HTR-8/SVneo (cell line): ENCODE measurements at places on chromosomes 16 and 17.

GRCh38 chr16:6880263-6880662 is 452.4 kb upstream of the RBFOX1 start:
- DNase-seq, result no peak

- no peak for DNase-seq
Observed at GRCh38 chr16:17403859-17404545, 66.8 kb downstream of the XYLT1 start.

DNA sequence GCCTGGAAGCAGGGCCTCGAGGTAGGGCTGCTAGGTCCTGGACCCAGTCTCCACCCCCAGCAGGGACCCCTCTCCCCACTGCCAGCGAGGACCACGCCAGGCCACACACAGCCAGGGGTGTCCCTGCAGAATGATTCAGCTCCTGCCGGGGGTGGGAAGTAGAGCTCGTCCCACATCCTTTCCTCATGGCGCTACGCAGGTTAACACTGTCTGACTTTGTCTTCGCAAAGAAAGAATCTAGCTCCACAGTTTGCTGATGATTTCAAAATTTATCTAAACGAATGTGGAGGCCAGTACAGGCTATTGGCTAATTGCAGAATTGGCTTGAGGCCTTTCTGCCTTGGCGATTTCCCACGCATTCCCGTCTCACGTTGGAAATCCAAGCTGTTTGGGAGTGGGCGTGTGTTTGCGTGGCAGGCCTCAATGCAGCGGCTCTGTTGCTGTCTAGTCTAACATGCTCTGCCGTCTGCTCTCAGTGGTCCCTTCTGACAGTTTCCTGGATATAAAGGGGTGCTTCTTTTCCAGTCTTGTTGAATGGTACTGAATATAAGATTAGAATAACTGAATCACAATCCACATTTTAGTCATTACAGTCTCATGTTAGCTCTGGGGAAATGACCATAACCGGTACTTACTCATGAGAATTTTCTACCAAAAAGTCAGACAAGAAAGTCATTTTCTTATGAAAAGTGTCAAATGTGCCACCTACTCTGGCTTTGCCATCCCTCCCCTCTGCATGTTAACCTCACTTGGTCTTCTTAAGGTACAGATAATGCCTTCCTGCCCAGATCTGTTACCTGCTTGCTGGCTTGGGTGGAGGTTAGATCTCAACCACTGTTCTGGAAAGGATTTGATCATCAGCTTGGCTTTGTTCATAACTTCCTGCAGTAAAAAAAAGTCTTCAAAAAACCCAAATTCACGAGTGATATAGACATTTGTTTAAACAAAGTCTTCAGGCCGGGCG is 252.4 kb downstream of the NTN1 start:
- no peak for DNase-seq

- no peak for DNase-seq
Observed at GRCh38 chr16:52721331-52721730, 174.4 kb upstream of the TOX3 start.

GRCh38 chr16:89320782-89321501 is 103.4 kb downstream of the ZNF778 start:
- no peak for DNase-seq

DNA sequence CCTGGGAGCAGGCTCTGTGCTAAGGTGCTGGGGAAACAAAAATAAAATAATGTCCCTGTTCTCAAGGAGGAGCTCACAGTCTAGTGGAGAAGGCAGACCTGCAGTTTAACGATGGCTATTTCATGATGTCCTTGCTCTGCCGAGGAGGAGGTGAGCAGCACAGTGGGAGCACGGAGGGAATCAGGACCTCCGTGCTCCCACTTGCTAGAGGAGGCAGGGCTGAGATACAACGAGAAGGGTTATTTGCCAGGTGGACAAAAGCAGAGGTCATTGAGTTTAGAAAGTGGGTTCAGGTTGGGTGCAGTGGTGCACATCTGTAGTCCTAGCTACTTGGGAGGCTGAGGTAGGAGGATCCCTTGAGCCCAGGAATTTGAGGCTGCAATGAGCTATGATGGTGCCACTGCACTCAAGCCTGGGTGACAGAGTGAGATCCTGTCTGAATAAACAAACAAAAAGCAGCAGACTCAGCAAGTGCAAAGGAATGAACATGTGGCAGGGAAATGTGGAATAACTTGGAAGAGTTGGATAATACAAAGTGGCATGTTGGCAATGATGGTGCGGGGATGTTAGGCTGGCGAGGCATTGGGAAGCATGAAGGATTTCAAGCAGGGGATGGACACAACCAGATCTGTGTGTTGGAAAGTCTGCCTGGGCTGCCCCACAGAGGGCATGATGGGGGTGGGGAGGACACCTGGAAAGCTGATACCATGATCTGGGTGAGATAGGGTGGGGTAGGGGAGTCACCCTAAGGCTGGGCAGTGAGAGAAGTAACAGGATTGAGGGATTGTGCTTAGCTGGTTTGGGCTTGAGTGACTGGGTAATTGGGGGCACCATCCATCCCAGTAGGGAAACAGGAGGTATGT is 12.8 kb upstream of the TNS4 start:
- DNase-seq, result no peak

GRCh38 chr17:81509207-81509971 is 3.2 kb downstream of the ACTG1 start:
- DNase-seq, result no peak

DNA sequence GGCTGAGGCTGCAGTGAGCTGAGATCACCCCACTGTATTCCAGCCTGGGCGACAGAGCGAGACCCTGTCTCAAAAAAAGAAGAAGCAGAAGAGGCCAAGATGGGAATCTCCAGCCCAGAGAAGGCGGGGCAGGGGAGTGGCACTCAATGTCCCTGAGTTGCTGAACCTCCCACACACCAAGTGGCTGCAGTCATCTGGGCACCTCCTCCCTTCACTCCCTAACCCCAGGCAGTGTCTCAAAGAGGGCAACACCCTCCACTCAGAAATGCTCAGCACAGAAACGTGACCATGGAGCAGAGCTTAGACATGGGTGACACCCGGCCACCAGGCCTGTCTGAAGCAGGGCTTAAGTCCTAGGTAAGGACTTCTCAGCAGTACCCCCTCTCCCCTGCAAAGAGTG is 36.3 kb upstream of the BCAR1 start:
- DNase-seq, result no peak

GRCh38 chr17:73371285-73371684 is 59.5 kb upstream of the CDC42EP4 start:
- DNase-seq, result peak; percentile 38

GRCh38 chr17:75289832-75290337 is 652 bp upstream of the SLC25A19 start:
- DNase-seq, result no peak

DNA sequence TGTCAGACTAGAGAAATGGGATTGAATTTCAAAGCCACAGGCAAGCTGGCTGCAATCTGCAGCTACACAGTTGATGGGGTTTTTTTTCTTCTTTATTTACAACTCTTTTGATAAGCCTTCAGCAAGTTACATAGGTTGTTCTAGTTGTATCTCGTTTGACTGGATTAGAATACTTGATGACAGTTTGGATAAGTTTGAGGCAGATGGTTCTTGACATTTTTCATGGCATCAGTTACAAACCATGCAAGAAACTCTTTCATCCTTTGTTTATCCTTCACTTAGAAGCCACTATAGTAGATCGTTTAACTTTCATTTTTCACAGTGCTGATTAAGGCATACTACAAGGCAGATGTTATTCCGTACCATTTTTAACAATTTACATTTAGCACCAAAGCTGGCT is 238.9 kb downstream of the TOX3 start:
- DNase-seq, result no peak

DNA sequence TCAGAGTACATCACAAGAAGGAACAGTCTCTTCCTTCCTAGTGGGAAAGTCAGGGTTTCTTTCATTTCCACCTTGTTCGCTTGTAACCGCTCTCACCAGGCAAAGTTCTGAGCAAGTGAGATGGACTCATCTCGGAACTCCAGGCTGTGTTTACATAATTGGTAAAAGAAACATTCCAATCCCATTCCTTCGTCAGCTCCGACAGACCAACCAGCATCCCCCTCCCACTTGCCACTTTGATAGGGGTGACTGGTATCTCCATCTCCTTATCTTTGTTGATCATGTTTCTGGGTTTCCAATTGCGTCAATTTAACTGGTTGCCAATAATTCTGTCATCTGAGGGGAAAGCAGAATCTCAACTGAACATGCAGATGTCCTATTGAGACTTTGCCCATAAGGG is 36.8 kb upstream of the LYRM9 start:
- DNase-seq, result peak; percentile 19

- DNase-seq, result peak; percentile 58
Observed at GRCh38 chr17:35254107-35254773, 11.4 kb downstream of the SLFN5 start.

DNA sequence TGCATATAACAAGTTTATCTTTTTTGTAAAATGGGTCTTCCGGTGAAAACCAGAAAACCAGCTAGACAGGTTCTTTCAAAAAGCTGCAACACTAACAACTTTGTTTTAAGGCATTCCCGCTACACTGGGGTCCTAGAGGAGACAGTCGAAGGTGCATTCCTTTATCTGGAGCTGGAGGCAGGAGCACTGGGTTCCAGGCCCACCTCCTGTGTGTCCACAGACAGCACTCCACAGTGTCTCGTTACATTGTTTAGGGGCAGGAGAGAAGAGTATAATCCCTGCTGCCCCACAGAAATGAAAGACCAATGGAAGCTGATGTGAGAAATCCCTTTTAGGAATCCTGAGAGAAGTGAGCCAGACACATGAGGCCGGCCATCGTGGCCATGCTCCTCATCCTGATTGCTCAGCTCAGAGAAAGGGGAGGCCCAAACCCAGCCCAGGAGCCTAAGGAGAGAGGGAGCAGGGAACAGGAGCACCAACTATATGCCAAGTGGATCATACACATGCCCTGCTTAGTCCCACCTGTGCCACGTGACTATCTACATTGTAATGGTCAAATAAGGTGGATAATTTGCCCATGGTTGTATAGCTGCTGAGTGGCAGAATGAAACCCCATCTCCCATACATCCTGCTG is 59.5 kb downstream of the CCDC182 start:
- DNase-seq, result no peak

GRCh38 chr16:83490073-83490472 is 317.7 kb upstream of the HSBP1 start:
- no peak for DNase-seq

- DNase-seq, result no peak
Observed at GRCh38 chr16:11683145-11683544, 14.9 kb downstream of the SNN start.

GRCh38 chr17:46892192-46892703 is 30.7 kb upstream of the GOSR2 start:
- no peak for DNase-seq

- peak; percentile 37 for DNase-seq
Observed at GRCh38 chr16:29811896-29812665, at the start of gene PRRT2. Gene PRRT2 (plus strand): TSS chr16:29812193. CDS start chr16:29813055, 862 bp downstream.

DNA sequence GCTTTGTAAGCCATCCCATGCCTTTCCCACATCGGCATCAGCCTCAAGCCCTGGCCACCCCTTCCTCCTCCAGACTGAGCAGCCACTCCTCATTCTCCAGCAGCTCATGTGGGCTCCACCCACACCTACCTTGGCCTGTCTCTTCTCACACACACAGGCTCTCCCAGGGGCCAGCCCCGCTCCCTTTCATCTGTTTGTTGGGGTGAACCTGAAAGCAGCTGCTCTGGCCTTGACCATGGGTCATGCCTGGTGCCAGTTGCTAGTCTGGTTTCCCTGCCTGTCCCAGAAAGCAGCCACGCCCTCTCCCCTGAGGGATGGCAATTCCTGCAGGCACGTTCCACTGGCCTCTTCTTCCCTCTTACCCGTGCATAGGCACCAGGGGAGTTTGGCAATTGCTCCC is 11.4 kb upstream of the TMEM238L start:
- DNase-seq, result no peak

DNA sequence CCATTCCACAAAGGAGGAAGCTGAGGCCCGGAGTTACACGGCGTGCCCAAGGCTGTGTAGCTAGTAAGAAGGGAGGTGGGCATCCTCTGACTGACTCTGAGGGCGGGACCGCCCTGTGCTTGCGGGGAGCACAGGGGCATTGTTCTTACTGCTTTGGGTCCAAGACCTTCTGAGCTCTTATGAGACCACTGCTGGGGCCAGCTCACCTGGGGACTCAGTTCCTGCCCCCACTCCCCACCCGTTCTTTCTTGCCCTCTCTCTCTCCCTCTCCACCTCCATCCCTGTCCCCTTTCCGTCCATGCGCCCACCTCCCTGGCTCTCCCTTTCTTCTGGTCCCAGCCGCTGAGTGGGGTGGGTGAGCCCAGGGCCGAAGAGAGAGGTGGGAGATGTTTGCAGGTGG is 19.6 kb downstream of the CCR7 start:
- DNase-seq, result no peak

DNA sequence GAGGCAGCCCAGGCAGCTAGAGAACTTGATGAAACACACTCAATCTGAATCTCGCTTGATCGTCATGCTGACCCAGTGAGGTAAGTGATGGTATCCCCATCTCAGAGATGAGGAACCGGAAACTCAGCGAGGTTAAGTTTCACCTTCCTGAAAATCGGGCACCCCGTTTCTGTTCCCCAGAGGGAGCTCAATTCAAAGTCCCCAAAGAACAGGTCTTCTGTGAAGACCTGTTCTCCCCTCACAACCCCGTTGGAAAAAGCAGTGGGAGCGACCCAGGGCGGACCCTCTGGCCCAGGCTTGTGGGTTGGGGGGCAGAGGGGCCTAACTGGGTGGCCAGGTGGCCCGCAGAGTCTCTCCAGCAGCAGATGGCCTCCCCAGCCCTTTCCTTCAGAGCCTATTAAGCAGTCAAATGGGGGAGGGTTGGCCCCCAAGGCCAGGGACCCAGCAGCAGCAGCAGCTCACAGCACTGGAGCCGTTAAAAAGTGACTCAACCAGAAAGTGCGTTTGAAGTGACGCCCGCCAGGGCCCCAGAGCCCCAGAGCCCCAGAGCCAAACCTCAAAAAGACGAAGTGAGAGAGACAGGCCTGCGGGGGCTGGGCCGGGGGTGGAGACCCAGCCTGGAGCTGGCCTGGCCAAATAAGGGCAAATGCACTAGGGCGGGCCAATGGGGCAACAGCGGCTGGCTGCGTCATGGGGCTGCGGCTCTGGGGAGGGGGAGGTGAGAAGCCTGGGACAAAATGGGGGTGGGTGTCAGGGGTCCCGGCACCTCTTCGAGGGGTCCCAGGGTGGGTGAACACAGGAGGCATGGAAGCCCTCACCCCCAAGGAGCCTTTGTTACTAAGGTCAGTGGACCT is 9.2 kb upstream of the TSPOAP1 start:
- DNase-seq, result peak; percentile 87

- no peak for DNase-seq
Observed at GRCh38 chr16:29720703-29721102, 25.1 kb downstream of the C16orf54 start.

DNA sequence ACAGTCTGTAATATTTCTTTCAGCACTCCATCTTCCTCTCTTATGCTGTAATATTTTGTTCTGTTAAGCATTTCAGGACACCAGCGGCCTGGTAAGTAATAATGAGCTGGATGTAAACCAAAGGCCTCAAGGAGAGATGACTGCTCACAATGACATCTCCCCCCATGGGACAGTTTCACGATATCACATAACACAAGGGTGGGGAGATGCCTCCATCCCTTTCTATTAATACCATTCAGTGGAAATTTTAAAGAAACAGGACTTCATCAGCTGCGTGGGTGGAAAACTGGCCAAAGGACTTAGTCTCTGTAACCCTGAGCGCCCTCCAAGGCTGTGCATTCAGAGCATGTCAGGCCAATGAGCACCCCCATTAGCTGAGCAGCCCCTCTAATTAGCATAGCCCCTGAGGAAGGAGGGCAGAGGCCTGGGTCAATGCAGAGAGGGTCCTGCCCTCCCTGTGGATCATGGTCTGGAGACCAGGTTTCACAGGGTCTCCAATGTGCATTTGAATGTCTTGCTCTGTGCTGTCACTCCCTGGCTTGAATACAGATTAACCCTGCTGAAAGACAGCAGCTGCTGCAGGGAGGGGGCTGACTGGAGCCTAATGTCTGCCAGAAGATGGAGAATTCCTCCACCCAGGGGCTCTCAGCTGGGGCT is 156.4 kb downstream of the HS3ST2 start:
- DNase-seq, result no peak

GRCh38 chr16:51450376-51450775 is 299.3 kb upstream of the SALL1 start:
- DNase-seq, result no peak
